ENCODE measurements at places on chromosomes 16 and 17.

DNA sequence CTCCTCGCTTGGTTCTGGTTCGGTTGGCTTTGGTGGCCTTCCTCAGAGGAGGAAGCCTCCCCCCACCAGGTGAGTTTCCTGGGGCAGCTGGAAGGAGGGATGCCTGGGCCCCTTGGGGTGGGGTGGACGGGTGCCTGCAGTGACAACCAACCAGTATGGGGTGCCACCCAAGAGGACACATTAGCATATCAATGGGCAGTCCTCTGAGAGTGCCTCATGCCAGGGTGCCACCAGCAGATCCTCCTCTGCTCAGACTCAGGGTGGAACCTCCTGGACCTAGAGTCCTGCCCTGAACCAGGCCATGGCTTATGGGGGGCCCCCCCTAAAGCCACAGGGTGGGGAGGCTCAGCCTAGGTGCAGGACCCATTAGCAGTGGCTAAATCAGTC is 2.7 kb downstream of the PPP1R1B start:
- DNase-seq = no peak

- no peak for DNase-seq
Observed at GRCh38 chr16:5225931-5226655, 128.5 kb upstream of the EEF2KMT start.

GRCh38 chr17:80665792-80666191 is 121.2 kb downstream of the RPTOR start:
- no peak for DNase-seq

GRCh38 chr17:50239937-50240336 is 34.3 kb upstream of the TMEM92 start:
- no peak for DNase-seq

DNA sequence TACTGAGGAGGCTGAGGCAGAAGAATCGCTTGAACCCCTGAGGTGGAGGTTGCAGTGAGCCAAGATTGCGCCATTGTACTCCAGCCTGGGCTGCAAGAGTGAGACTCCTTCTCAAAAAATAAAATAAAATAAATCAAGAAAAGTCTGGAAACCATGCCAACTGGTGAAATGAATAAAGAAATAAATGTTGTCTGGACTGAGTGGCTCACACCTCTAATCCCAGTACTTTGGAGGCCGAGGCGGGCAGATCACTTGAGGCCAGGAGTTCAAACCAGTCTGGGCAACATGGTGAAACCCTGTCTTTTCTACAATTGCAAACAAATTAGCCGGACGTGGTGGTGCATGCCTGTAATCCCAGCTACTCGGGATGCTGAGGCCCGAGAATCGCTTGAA is 744 bp upstream of the LRRC37A3 start:
- no peak for DNase-seq

GRCh38 chr16:69706975-69707340 is 19.4 kb downstream of the NQO1 start:
- no peak for DNase-seq

- DNase-seq = no peak
Observed at GRCh38 chr17:44972953-44973352, 4.8 kb upstream of the C1QL1 start.

- DNase-seq = no peak
Observed at GRCh38 chr17:7317161-7317803, 2.1 kb upstream of the GPS2 start.

DNA sequence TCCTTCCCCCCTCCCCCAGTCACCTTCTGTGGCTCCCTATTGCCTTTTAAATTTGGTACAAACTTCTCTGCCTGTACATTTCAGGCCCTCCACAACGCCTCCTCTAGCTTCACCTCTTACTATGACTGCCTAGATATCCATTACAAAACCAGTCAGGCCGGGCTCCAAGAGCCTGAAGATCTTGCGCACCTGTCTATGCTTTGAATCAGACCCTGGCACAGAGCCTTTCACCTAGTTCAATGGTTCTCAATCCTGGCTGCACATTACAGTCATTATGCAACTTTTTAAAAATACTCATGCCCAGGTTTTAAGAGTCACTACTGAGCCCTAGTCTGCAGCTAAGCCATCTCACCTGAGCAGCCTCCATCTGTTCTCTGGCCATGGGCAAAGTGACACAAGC is 1.6 kb upstream of the GAS7 start:
- no peak for DNase-seq

DNA sequence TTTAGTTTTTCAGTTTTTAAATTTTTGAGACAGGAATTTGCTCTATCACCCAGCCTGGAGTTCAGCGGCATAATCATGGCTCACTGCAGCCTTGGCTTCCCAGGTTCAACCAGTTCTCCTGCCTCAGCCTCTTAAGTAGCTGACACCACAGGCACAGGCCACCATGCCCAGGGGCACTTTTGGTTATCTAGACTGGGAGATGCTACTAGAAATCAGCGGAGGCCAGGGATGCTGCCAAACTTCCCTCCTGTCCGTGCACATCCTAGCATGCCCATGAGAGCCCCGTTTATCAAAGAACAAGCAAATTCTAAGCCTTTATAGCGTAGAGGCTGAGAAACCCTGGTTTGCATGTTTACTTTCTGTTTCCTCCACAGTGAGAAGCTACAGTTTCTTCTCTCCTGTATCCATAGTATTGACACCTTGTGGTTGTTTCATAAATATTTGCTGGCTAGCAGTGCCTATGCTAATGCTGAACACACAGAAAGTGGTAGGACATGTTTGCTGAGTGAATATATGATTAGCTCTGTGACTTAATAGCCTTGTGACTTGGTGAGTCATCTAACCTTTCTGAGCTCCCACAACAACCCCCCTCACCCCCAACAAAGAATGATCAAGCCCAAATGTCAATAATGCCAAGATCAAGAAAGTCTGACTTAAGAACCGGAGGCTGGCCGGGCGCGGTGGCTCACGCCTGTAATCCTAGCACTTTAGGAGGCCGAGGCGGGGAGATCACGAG is 39.2 kb upstream of the MAF start:
- DNase-seq = no peak

- no peak for DNase-seq
Observed at GRCh38 chr17:70613681-70614080, 444.3 kb downstream of the KCNJ2 start.

DNA sequence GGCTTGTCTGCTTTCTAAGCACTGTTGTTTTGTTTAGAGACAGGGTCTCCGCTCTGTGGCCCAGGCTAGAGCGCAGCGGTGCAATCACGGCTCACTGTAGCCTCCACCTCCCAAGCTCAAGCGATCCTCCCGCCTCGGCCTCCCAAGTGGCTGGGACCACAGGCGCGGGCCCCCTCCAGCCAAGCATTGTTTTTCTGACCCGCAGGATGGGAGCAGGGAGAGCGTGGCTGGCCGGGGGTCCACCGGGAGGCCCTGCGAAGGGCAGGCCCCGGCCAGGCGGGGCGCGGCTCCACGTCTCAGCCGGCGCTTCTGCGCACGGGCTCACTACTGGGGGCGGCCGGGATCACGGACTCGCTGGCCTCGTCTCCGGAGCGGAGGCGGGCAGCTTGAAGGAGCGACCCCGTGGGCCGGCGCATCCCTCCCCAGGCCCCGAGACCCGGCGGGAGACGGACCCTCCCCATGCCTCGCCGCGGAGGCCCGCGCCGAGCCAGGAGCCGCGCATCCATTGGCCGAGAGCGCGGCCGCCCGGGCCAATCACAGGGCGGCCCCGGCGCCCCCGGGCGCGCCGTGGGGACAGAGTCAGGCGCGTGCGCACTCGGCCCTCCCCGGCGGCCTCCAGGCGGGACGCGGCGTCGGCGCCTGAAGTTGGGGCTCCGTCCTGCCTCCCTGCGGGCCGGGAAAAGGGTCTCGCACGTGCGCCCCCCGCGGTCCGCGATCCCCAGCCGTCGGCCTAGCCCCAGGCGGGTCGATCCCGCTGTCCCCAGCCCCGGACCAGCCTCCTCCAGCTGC is 24.9 kb downstream of the ACTG1 start:
- DNase-seq = peak; percentile 80

DNA sequence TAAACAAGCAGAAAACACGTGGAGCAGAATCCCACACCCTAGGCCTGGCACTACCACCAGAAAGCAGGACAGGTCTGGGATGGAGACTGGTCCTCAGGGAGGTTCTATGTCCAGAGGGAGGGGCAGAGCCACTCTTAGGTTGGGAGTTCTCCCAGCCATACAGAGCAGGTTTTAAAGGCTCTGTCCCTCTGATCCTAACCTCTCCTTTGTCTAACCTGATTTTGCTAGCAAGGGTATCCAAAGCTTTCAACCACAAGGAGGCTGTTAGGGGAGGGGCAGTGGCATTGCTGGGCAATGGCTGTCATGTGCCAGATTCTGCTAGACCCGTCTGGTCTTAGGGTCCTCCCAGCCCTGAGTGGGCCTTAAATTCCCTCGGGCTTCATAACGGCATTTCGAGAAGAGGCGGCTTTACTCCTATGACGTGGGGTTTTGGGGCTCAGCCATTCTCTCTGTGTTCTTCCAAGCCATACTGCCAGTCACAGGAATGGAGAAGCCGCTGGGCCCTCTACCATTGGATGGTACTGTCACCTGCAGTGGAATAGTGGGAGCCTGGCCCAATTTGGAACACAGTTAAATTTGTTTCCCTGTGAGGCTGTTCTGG is 5.7 kb downstream of the TPPP3 start:
- DNase-seq = no peak

DNA sequence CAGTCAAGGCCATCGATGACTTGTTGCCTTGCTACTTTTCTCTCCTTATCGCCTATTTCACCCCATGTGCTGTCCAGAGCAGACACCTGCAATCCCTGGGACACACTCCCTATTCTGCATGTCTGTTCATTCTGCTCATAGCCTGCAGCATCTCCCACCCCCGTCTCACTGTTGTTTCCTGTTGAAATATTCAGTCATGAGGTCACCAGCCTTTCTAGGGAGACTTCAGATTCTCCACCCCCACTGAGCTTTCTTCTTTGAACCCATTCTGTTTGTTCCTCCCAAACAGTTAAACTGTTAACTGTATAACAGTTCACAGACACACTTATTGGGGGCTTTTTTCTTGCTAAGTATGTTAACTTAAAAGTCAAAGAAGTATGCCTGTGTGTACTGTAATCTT is 94.4 kb downstream of the AATF start:
- DNase-seq = no peak

- no peak for DNase-seq
Observed at GRCh38 chr16:1117926-1118325, 21.9 kb upstream of the C1QTNF8 start.

DNA sequence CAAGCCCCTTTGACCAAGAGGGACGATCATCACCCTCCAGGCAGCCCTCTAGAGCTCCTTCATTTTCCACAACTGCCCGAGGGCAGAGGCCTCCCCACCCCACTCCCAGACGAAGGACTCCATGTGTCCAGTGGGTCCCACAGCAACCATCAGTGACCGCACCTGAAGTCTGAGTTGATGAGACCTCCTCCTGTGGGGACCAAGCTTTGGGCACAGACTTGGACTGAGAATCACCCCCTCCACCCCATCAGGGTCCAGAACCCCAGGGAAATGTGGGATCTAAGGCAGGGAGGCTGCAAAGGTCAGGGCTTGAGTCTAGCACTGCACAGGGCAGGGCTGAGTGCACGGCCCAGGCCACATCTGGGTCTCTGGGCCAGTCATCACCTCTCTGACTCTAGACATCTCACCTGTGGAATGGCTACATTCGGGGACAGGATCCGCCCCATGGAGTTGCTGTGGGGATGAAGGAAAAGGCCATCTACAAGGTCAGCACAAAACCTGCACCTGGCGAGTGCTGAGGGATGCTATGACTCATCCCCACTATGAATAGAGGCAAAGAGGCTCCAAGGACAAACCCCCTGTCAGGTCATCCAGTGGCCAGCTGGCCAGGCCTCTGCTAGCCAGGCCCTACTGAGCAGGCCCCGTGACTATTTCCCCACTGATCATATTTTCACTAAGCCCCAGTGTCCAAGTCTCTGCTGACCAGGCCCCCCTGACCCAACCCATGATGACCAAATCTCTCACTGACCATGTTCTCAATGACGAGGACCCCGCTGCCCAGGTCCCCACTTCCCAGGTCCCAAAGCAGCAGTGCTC is 38.4 kb downstream of the TNFRSF13B start:
- no peak for DNase-seq

DNA sequence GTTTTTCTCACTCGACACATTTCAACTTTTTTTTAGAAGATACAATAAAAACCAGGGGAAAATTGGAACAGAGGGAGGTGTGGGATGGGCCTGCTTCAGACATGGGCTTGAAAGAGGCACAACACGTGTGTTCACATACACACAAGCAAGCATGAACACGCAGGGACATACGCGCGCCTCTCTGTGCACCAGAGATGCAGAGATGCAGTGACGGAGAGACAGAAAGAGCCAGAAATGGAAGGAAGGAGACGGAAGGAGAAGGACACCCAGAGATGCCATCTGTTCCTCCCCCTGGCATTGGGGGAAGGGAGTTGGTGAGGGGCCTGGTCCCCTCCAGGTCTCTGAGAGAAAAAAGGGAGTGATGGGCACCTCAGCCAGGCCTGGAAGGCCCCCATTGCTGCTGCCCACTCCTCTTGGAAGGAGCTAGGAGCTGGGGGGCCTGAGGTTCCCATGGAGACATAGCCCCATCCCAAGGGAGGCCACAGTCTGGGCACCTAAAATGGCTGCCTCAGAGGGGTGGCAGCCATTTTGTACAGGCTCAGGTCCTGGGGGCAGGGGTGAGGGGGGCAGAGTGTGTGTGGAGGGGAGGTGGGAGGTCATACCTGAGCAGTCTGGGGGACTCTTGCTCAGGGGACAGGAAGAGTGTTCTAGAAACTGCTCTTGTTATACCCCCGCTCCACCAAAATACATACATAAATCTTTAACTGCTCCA is 3.8 kb upstream of the NEUROD2 start:
- no peak for DNase-seq

DNA sequence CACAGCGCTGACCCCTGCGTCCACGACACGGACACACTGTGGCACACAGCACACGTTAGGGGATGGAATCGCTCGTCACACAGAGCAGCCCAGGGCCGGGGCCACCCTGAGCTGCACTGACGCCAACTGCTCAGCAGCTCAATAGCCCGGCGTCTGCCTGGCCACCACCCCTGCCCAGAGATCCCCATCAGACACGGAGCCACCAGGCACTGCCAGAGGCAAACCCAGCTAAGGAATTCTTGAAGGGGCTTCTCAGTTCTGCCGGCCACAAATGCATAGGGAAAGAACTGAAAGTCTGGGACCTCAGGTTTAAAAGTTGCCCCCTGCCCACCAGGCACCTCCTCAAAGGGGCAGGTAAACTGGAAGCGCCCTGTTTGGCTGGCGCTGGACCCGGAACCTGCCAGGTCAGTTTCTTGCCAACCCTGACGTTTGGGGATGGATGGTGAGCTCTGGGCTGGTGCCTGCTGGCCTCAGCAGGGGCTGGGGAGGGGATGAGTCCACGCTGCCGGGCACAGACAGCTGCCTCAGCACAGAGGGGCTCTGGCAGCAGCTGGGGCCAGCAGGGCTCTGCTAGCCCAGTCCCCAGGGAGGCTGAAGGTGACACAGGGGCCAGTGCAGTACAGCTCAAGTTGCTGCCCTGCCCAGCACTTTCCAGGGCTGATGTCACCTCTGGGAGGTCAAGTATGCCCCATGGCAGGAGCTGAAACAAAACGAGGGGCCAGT is 33.2 kb downstream of the TIMM22 start:
- no peak for DNase-seq

All from activated CD4-positive, alpha-beta T cell treated with anti-CD3 and anti-CD28 coated beads, Interleukin-2, amount 10 ng/mL, durations not matched to agents 7 days and 5 days (primary cell).